ENCODE measurements at places on chromosomes 5 and 9.

DNA sequence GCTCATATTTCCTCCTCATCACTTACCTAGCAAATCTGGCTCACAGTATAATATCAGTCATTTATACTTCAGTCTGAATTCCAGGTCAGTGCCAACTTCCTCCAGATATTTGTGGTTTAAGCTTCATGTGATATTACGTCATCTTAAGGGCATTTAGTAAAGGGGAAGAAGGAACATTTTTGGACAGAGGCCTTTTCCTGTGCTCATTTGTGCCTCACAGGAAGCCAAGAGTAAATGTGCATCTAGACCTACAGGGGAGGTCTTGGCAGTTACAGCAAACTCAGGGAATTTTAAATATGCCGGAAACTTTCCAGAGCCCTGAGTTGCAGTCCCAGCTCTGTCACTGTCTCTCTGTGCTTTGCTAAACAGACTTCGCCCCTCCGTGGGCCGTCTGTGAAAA, 12.3 kb upstream of the KCNIP1 start:
- no peak for DNase-seq

DNA sequence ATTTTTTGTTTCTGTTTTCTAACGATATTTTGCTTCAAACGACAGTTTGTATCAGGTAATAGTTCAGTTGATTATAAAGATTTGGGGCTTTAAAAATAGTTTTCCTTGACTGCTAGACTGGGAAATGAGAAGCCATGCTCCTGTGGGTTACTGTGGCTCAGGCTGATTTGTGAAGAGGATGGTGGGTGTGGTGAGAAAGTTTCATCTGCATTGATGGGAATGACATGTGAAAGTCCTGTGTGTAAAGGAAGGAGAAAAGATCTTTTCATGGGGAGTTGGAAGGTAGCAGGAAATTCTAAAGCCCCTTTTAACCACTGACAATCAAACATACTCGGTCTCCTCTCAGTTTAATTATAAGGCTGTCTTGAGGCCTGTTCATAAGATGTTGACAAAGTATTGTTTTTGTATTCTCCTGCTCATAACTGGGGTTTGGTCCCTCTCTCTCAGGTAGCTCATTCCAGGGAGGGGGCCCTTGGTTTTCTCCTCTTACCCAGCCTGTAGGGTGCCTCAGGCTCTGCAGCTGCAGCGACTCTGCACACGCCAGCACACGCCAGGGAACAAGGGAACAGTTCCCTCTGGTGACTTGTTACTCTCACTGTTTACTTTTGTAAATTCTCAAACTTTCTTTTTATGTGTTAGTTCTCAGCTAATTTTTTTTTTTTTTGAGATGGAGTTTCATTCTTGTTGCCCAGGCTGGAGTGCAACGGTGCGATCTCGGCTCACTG, 91.6 kb downstream of the CARTPT start:
- DNase-seq: no peak

GRCh38 chr9:11338130-11338529, 725.3 kb upstream of the PTPRD start:
- DNase-seq: no peak

DNA sequence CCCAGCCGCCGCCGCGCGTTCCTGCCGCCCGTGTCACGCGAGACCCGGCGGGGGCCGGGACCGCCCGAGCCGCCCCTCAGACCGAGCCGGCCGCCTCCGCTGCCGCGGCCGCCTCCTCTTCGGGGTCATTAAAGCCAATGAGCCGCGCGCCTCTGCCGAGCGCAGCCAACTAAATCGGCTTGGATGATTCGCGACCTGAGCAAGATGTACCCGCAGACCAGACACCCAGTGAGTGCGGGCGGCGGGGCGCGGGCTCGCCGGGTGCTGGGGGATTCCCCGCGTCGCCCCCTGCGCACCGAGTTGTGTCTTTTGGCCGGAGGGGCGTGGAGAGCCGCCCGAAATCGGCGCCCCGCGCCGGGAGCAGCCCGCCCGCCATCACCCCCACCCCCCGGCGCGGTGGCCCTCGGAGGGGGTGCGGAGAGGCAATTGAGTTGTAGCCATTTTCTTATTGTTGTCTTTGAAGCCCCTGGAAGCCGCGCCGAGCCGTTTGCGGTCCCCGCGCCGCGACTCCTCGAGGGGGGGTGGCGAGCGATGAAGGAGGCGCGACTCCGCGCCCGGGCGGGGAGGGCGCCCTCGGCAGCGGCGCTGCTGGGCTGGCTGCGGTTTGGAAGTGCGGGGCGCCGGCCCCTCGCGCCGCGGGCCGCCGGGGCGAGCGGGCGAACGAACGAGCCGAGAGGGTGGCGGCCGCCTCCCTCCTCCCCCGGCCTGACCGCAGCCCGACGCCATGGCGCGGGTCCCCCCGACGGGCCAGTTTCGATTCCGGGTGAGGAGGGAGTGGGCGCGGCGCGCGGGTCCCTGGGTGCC, 1.0 kb downstream of the TLE4 start:
- DNase-seq: peak; percentile 18

- no peak for DNase-seq
Observed at GRCh38 chr9:89815061-89815902, 210.5 kb downstream of the GADD45G start.

DNA sequence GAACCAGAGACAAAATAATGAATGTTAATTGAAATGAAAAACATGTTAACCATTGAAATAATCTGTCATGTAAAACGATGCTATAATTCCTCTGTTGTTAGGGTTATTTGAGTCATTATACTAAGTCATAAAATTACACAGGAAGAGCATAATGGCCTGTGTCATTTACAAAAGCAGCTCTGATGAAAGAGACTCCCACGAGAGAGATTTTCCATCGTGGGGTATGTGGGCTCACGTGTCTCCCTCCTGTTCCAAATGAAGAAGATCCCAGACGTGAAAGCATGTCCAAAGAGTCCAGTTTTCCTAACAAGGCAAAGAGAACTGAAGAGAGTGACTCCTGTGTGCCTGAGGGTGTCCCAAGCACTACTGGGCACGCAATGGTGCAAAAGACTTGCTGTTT, 379.8 kb downstream of the SPOCK1 start:
- no peak for DNase-seq

- no peak for DNase-seq
Observed at GRCh38 chr5:41346609-41347008, 133.3 kb upstream of the C6 start.

- no peak for DNase-seq
Observed at GRCh38 chr9:18235181-18235908, 238.6 kb upstream of the ADAMTSL1 start.

- DNase-seq: no peak
Observed at GRCh38 chr5:32708949-32709348, 2.2 kb upstream of the NPR3 start.

DNA sequence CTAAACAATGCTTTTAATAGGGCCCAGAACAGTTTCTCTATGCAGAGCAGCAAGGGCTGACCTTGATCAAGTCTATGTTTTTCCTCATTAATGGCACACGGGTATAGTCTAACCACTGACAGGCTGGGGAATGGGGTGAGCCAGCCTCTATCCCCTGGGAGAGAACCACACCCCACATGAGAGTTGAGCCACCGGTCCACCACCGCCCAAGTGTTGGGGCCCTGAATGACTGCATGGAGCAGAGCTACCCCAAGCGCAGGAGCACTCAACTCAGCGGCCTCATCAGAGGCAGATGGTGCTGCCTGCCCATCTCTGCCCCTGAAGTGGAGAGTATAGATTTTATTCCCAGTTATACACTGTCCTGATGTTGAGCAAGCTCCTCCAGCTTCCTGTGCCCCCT, 247.9 kb upstream of the IRX1 start:
- no peak for DNase-seq

DNA sequence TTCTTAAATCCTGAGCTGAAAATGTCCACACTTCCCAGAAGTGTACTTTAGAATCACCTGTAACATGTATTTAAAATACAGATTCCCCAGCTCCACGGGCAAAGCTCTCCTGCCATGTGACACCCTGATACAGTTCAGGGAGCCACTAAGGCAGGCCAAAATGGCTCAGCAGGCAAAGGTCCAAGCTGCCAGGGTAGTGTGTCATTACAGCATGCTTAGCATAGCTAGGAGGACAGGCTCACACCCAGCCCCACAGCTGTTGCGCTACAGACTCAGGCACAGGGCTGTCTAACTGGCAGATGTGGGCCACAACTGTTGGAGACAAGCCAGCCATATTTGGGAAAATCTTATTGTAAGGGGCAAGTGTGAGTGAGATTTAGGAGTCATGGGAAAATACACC, 73.0 kb downstream of the C9orf85 start:
- no peak for DNase-seq
